ENCODE measurements at places on chromosomes 16 and 17.

GRCh38 chr17:33756021-33756420 is 462.9 kb upstream of the ASIC2 start:
- DNase-seq: no peak

DNA sequence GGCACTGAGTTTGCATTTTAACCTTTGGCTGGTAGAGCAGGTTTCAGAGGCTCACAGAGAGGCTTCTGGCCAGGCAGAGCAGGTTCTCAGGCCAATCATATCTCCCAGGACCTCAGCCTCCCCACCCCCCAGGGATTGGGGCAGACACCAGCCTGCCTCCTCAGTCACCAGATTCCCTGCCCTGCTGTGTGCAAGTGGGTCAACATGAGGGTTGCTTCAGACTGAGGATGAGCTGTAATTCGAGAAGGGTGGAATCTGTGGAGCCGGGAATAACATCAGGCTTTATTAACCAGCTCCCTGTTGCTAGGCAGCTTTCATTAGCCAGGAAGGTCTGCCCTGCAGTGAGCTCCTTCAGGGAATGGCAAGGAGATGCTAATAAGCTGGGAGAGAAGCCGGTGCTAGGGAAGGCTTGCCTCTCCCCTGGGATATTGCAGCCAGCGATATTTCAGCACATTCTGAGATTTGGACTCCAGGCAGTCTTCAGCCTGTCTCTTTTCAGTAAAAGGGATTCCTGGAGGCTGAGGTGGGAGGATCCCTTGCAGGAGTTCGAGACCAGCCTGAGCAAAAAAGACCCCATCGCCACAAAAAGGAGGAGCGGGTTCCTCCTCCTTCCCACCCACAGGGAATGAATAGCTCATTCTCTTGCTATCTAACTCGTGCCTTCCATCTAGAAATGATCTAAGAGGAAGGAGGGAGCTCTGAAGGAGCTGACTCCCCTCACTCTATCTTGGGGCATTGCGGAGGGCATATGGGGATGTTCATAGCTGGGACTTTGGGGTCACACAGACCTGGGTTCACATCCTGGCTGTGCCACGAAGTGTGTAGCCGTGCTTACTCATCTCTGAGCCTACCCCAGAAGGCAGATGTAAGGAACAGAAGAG is 10.7 kb downstream of the SGSM2 start:
- peak; percentile 54 for DNase-seq

DNA sequence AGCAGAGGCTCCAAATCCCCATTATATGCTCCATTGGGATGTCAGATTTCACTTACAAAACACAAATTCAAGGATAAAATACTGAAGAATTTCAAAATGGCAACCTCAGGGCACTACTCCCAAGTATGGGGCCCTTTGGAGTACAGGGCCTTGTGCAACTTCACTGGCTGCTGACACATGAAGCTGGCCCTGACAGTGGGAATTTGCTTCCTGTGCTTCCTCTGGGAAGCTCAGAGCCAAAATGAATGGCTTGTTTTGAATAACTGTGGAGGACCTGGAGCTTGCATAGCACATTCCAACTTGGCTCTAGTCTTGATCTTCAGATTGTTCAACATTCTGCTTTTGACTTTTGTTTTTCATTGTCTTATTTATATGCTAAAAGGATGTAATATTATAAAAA is 52.3 kb upstream of the HNF1B start:
- DNase-seq: no peak

DNA sequence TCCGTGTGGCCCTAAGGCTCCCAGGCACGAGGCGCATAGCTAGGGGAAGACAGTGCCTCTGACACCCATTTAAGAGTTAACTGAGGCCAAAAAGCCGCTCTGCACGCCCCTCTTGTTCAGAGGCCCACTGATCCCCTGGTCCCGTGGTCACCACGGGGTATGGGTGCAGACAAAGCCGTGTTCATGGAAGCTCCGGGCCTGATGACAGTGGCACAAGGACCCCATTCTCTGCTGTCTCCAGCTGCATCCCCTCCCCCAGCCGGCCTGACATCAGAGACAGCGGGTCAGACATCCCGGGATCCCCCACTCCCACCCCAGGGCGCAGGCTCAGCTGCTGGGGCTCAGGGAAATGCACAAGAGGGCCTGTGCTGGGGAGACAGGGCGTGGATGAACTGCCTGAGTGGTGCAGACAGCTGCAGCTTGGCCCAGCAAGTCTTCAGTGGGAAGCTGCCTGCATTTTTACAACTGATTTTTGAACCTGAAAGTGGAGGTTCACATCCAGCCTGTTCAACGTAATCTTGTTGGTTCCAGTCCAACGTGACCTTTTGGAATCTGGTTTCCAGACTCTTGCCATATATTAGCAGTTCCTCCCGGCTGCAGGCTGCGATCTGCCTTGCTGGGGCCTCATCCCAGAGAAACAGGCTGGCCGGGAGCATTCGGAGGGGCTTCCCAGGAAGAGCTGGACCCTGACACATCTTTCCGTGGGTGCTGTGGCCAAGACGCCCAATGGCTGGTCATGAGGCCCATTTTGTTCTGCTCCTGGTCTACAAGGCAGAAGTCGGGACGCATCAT is 9.7 kb upstream of the BAHCC1 start:
- DNase-seq: no peak

DNA sequence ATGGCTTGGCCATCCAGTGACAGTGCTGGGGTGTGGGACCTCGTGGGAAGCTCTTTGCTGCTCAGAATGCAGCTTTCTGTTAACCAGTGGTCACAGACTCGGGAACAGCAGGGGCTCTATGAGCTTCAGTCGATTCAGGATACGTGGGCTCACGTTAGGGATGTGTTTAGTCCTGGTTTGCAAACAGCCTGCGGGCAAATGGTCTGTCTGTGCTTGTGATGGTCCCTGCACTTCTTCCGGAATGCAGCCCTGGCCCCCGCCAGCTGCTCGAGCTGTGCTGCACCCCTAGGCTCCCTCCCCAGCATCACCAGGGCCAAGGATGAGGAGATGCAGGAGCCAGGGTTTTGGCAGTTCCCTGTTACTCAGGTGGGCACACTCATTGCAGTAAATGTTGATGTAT is 172.8 kb upstream of the CHMP6 start:
- DNase-seq: no peak

- no peak for DNase-seq
Observed at GRCh38 chr17:65287040-65287439, 149.9 kb downstream of the RGS9 start.

DNA sequence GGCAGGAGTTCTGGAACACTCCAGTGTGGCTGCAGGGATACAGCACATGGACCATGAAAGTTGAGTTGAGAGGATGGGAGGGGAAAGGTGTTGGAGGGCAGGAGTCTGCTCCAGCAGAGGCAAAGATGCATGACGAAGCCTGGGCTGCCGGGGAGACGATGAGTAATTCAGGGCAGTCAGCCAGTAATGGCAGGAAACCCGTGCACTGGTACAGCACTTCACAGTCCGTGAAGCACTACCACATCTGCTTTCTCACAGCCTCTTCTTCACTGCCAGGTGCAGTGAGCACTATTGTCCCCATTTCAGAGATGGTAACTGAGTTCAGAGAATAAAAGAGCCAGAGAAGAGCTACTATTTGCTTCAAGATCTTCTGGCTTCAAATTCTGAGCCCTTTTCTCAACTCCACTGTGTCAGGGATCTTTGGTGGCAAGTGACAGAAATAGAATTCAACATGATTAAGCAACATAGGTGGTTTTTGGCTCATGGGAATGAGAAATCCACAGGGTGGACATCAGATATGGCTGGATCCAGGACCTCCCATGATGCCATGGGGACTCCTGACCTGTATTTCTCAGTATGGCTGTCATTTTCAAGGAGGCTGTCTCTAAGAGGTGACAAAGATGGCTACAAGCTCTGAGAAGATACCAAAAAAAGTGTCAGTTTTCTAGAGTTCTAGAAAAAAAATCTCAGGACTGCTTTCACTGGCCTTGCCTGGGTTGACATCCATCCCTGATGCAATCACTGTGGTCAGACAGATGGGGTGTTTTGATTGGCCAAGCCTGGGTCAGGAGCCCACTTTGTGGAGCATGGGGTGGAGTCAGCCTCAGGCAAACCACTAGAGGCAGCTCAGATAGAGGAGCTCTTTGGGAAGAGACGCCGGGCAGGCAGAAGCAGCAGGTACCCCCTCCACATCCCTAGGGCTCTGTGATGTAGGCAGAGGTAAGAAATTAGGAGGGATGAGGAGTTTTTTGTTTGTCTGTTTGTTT is 24.7 kb downstream of the IL21R start:
- peak; percentile 29 for DNase-seq

DNA sequence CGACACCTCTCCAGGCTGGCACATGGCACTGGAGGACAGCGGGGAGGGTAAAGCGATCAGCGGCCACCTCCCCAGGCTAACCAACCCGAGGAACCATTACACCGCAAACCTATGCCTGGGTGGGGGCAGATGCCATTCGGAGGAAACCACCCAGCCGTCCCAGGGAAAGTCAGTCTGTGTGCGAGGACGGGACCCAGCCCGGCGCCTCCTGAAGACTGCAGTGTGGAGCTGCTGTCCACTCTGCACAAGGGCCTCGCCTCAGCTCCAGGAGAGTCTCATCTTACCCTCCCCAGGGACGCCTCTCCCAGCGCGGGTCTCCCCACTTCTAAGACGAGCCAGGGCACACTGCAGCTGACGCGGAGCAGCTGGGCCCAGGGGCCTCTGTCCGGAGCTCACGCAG is 8.0 kb downstream of the SLC38A10 start:
- DNase-seq: no peak

GRCh38 chr17:40632216-40632615 is 15.4 kb downstream of the SMARCE1 start:
- no peak for DNase-seq
